Hippocampal formation (tissue), 2 donors: ENCODE measurements at places on chromosomes 5 and 9.
A peak's percentile ranks its signal among the peaks of the same experiment; 100 is the strongest.

- DNase-seq = no peak
Measured at GRCh38 chr9:113978725-113979342, 99.3 kb downstream of the AMBP start.

- DNase-seq = peak; percentile 49
Measured at GRCh38 chr9:104863180-104863883, 64.6 kb downstream of the ABCA1 start.

DNA sequence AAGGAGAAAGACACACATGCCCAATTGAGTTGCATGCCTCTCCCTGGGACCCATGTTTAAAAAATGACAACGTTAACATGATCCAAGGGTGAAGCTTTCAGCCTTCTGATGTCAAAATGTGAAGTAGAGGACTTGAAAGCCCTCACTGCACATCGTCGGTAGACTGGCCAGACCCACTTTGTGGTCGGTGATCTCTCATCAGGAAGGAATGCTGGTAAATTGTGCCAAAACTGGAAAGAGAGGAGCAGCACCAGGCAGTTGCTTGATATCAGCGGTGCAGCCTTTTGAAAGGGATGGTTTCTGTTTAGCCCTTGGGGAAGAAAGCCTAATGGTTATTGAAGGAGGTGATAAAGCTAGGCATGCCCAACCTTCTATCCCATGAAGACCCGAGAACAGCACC is 125.3 kb upstream of the MARCHF11 start:
- no peak for DNase-seq

DNA sequence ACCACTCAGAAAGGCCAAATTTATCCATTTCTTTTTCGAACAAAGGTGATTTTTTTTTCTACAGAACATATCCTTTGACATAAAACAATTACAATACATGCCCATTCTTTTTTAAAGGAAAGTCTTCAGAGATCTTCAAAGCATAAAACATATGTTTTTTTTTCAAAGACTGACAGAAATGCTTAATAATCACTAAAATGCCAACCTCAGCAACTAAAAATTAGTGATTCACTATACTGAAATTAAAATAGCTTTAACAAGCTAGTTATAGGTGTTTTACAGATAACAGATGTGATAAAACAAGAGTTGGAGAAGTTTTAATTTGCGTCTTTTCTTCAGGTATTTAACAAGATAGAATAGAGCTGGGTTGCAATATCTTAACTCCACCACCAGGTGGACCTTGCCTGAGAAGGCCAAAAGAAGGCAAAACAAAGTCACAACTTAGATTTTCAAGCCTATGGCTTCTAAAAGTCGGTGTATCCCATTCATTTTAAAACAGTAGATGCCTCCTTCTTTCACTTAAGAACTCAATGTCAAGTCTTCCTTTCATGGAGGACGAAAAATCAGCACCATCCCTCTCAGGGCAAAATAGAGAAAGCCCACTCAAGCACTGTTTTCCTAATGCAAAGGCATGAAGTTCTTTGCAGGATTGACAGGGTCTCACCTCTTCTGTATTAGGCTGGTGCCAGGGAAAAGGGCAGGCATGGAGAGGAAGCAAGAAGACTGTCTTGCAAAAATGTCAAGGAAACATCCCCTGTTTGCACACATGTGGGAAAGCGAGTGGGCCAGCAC is 31.1 kb upstream of the CPLX2 start:
- DNase-seq = no peak

DNA sequence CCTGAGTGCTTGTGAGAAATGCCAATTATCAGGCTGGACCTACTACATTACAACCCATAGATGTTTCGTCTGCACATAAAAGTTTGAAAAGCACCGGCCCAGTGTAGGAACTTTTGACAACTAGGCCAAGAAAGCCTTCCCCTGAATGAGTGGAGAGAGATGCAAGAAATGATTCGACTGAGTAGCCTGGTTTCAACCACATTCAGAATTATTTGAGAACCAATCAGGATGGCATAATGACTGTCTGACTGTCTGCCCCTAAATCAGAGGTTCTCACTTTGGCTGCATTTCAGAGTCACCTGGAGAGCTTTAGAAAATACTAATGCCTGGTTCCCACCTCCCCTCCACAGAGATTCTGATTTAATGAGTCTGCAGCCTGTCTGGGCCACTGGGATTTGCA is 61.1 kb downstream of the FRMD3 start:
- DNase-seq = no peak

DNA sequence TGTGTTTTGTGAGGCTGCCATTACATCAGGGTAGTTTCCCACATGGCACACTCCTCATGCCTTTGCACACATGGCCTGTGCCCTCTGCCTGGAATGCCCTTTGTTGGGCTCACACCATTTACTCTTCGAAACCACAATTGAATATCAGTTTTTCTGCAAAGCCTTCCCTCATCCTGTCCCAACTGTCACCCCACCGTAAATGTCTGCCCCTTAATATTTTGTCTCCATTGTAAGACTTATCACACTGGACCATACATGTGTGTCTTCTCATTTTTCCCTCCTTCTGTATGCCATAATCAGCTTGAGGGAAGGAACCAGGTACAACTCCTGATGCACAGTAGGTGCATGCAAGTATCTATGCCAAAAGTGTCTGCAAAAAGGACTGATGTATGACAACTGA is 62.7 kb upstream of the TMEM252 start:
- DNase-seq = no peak

DNA sequence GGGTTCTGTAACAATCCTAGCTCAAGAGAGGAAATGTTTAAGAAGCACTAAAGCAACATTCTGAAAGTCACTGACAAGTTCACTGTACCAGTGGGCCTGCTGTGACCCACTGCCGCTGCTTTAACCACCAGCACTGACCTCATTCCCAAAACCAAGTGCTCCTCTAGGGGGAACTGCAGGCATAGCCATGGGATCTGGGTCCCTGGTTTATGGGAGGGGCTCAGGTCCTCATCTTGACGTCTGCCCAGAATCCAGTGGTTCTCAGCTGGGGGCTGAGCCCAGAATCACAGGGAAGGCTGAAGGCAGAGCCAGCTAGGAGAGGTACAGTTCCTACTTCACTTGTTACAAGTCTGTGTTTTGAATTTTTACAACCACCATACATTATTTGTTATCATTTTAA is 36.1 kb upstream of the SLC2A8 start:
- DNase-seq = no peak

- DNase-seq = no peak
Measured at GRCh38 chr9:136460772-136461325, 21.2 kb upstream of the INPP5E start.

DNA sequence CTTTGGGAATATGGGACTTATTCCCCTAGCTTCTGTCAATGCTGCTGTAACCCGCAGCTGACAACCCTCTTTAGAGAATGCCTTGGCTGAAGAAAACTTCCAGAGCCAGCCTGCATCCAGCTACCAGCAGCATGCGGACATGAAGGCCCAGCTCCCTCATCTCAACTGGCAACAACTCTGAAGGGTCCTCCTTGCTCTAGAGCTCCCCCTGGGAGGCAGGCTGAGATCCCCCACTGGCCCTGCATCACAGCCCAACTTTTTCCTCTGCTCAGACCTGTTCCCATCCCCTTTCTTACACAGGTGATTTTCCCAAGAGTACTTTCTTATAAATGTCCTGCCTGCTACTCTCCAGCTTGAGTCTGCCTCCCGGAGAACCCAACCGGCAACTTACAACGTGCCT is 18.7 kb upstream of the WNT8A start:
- DNase-seq = no peak

DNA sequence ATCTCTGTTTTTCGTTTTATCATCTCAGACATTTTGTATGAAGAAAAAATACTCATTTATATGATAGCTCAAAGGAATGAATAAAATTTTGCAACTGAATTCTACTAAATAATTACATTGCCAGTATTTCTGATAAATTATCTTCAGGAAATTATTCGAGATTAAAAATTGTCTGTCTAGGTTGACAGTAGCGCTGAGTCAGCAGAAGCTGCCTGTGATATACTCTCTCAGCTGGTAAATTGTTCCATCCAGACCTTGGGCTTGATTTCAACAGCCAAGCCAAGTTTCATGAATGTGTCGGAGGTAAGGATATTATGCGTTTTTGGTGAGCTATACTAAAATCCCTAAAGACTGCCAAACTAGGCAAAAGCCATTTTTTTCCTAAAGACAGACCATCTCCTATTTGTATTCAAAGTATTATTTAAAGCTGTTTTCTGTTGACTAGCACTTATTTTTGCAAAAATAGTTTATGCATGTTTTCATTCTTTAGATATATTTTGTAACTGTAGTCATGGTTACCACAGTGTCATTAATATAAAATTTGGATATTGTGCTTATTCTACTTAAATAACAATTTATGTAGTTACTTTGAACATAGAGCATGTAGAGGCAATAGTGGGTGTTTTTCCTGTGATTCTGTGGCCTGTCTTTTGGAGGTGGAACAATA is 17.4 kb downstream of the LECT2 start:
- DNase-seq = no peak

GRCh38 chr5:72101828-72102227 is 5.4 kb upstream of the MAP1B start:
- DNase-seq = no peak

DNA sequence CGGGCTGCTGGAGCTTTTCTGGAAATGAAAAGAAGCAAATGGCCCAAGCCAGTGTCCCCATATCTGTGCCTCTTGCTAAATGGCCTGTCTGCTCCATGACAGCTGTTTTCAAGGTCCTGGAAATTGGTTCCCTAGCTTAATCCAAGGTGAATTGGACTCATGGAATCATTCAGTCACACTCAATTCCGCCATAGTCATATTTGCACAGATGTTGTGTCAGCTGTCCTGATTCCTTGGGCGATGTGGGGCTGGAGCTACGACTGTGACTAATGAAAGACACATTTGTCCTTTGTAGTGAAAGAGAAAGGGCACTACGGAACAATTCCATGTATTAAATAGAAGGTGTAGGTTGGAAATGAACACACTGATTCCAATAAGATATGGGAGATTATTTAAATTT is 102.9 kb upstream of the MEGF10 start:
- DNase-seq = no peak

GRCh38 chr5:483434-484140 is 40.6 kb downstream of the EXOC3 start:
- no peak for DNase-seq

DNA sequence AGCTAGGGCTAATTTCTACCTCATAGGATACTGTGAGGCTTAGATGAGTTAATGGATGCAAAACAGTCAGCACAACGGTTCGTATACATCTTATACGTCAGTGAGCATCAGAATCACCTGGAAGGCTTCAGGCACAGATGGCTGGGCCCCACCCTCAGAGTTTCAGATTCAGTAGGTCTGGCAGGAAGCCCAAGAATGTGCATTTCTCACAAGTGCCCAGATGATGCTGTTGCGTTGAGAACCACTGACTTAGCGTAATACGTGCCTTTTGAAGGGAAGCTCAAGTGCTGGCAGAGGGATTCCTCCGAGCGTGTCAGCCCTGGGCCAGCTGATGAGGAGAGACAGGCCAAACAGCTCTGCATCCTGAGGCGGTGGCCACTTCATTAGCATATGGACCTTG is 117.1 kb upstream of the WWC1 start:
- DNase-seq = no peak

DNA sequence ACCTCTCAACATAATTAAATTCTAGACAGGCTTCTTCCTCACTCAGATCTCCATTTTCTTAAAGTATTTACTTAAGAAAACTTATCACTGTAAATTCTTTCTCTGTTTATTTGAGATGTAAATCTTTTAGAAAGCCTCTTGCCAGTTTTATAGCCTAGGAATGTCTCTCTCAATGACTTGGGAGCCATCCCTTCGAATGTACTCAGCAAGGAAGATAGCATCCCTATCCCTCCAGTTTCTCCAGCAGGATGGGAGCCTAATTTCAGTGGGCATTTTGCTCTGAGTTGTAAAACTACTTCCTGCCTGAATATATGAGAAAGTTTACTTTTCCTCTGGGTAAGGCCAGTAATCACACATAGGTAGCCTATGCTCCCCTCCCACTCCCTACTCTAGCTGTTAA is 558.5 kb upstream of the ARRDC3 start:
- DNase-seq = no peak

DNA sequence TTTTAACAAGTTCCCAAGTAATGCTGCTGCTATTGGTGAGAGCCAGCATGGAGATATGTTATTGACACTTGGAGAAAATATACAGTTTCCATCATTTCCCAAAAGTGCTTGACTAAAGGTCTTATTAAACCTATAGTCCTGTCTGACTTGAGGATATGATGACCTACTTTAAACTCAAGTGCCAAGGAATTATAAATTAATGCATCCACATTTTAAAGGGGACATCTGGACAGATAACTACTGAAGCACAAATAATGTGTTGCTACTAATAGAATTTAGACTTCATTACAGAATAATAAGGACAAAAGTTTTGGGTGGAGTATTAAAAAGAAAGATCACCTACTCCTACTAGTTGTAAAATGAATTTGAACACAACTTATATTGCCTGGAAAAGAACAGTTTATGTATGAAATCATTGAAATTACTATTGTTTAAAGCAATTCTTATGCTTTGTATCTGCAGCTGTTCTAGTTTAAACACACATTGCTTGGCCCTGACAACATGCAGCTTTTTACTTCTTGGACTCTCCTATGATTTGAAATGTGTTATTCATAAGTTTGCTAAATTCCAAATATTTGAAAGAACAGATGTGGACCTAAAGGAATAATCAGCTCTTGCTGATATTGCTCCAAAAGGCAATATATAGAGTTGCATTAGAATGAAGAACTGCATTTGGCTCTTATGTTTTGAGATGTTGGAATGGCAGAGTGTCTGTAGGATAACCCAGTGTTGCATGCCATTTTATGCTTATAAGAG is 73.4 kb downstream of the SGCD start:
- DNase-seq = no peak

DNA sequence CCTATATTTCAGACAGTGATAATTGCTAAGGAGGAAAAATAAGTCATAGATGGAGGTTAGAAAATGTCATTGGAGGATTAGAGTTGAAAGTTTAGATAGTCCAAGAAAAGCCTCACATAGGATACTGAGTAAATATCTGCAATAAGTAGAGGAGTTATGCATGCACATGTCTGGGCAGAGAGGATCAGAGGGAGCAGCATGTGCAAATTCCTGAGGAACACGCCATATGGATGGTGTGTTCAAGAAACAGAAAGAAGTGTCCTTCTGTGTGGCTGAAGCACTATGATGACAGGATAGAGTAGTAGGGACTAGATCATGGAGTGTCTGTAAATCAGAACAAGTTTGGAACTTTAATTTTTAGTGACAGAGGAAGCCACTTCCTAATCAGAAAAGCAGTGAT is 52.2 kb downstream of the SGCD start:
- no peak for DNase-seq

GRCh38 chr5:136435946-136436543 is 70.7 kb upstream of the TRPC7 start:
- no peak for DNase-seq

DNA sequence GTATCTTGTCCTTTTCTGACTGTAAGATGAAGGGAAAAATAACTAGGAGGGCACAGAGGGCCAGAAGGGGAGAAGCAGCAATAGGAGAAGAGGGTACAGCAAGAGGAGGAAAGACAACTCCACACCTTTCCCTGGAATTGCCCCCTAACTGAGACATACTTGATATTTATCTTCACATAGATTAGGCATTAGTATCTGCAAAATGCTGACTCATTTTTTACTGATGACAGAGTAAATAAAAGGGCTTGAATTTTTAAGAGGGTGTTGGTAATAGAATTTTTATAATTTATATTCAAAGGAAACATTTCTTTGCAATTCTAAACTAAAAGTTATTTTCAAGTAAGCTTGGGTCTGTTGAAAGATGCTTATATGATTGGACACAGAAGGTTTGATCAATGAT is 86.8 kb upstream of the PRRC1 start:
- no peak for DNase-seq

GRCh38 chr9:86459599-86460155 is 105.5 kb upstream of the TUT7 start:
- DNase-seq = no peak

GRCh38 chr5:110087829-110088228 is 398.1 kb downstream of the MAN2A1 start:
- no peak for DNase-seq
